Cardiac ventricle fibroblast (primary cell): ENCODE measurements at places on chromosomes 1 and 21. TPM values are rescaled to one million over a fixed set of nuclear protein-coding genes. Genes with fewer than 3 reads are reported as not detected.

Gene TTC39A
- not detected in 2 replicates for total RNA-seq

Gene CD5L
- total RNA-seq = not detected in 2 replicates

Gene SPRR2A
- not detected in 2 replicates for total RNA-seq

Gene ZBTB18
- 4.7 and 5.6 TPM in 2 replicates for total RNA-seq

Gene IFI16
- total RNA-seq = 224 and 238 TPM in 2 replicates

Gene LCE1C
- total RNA-seq = not detected in 2 replicates

Gene CC2D1B
- 14.5 and 15.1 TPM in 2 replicates for total RNA-seq

Gene SERTAD4
- total RNA-seq = 1.6 and 3.4 TPM in 2 replicates
